ENCODE measurements at places on chromosomes 6 and 20. TPM values are rescaled to one million over a fixed set of nuclear protein-coding genes. Genes with fewer than 3 reads are reported as not detected.

The MCCD1 gene
- not detected for total RNA-seq

GRCh38 chr6:145863366-145863765 is 48.8 kb upstream of the FBXO30 start:
- ATAC-seq, result no peak

DNA sequence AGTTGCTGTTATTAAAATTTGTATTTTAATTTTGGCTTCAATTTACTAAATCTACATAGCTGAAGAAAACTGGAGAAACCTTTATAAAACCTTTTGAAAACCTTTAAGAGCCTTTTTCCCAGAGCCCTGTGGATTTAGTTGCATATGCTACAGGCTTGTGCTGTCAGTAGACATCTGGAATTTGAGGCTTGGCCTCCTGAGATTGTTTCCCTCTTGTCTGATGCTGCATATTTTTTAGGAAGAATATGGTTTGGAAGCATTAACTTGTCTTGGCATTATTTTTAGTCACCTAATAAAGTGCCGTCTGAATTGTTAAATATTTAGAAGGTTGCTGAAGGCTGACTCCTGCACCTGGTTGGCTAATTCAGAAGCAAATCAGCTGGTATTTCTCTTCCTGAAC is 369.4 kb downstream of the UTRN start:
- ATAC-seq, result no peak

DNA sequence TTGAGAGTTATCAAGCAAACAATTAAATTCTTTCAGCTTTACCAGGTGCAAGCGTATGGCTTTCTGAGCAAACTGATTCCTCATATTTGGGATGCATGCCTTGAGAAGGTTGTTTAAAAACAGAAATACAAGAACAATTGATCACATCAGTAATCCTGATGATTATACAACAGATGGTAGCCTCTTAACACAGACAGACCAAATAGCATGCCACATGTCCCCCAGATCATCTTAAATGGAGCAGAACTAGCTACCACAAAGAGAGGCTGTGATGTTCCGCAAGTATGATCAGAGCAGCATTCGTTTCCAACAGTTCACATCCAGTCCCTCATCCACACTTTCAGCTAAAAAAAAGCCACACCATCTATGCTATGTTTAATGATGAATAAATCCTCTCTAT is 246.2 kb upstream of the NRSN1 start:
- no peak for ATAC-seq

The UNC5CL gene
- 0.19 TPM for total RNA-seq

DNA sequence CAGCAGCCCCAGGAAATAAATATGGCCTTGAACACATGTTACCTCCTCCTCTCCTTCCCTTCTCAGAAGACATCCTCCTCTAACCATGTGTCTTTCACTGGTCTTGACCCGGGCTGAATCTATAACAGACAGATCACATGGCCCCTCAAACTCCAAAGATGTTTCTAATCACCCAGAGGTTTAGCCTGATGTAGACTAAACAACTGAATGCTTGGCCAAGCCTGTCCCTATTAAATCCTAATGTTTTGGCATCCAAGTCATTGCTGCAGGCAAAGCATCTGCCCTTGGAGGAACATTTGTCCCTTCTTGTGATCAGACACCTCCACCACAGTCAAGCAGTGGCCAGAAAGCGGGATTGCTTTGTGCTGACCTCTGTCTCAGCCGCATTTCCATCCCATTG is 65.5 kb downstream of the ANKRD60 start:
- no peak for ATAC-seq

DNA sequence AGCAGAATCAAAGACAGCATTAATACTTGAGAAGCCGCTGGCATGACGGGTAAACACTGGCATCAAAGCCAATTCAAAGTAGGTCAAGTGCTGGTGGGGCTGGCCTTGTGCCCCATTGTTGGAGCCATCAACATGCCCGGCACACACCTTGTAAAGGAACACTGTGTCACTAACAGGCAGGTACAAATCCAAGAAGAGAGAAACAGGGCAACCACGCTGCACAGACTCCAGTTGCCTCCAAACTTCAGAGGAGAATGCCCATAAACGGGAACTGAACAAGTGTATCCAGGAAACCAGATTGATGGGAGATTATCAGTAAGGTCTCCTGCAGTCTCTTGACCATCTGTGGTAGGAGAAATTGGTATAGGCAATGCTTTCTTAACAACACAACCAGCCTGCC is 127.0 kb upstream of the STXBP5 start:
- no peak for ATAC-seq

- ATAC-seq, result no peak
Measured at GRCh38 chr20:43271980-43272379, 82.3 kb upstream of the PTPRT start.

The ZNF335 gene
- total RNA-seq, result 15.7 TPM

DNA sequence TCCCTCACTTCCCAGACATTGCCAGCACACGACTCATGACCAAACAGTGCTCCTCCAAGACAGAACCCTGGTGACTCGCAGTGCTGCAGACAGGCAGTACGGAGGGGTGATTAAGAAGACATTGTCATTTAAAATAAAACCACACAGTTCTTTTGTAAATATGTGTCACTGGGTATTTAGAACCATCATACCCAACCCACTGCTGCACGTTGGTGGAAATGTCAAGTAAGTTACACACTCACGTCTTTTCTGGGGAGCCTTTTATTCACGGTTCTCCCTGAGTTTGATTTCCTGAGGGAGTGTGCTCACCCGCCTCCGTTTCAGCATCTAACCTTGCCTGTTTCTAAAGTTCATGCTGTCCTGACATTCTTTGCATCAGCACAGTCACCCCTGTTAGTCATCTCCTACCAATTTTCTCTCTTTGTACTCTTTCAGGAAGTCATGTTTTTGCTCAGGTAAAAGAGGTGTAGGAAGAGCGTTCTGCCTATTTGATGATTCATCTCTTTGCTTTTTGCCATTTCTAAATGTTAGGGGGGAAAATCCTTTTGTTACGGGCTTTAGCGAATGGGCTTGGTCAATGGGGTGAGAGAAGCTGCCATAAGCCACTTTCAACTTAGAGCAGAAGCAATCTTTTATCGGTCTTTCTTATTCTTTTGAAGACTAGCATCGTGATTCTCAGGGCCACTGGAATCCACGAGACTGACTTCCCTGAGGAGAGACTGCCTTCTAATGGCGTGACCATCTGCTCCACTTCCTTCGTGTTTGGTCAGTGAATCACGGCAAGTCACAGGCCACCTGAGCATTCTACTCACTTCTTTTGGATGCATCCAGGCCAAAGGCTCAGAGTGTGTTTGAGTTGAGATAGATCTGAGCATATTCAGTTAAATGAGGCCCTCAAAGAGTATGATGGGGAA is 512.8 kb upstream of the JARID2 start:
- no peak for ATAC-seq

GRCh38 chr6:134706806-134707205 is 243.1 kb downstream of the ALDH8A1 start:
- ATAC-seq, result no peak

The TBP gene
- total RNA-seq, result 15.5 TPM

The RNF217 gene
- 26.2 TPM for total RNA-seq

DNA sequence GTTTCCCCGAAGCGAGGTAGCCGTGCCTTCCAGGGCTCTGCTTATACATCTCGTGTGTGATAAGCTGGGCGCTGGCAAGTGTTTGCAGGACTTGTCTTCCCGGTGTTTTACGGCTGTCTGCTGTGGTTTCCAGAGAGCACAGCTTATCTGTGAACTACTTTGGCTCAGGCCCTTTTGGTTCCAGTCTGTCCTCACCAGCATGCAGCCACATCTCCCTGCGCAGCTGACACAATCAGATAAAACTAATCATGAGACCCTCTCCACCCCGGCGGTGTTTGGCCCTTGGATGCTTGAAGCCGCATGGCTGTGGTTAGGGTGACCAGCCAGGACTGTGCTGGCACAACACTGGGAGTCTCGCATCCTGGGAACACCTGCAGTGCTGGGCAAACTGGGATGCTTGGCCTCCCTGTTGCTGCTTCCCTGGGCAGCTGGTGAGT is 241.8 kb upstream of the FOXQ1 start:
- ATAC-seq, result no peak

DNA sequence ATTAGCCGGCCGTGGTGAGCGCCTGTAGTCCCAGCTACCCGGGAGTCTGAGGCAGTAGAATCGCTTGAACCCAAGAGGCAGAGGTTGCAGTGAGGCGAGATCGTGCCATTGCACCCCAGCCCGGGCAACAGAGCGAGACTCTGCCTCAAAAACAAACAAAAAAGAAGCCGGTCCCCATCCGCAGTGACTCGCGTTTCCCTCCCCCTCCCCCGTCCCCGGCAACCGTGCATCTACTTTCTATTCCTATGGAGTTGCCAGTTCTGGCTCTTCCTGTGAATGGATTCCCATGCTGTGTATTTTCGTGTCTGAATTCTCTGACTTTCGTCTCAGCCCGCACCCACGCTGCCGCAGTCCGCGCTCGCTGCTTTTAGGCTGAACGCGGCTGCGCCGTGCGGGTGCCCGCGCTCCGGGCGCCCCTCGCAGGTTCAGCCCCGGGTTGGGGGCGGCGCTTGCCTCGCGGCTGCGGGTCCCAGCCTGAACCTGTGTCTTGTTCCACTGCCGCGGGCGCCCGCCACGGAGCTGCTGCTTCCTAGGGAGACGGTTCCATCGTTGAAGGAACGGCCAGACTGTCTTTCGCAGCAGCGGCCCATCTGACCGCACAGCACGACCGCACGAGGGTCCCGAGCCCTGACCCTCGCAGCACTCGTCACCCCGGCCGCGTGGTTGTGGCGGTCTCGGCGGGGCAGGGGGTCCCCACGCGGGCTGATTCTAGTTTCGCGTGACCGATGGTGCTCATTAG is 1.1 kb upstream of the MRGBP start:
- no peak for ATAC-seq

The R3HDML gene
- not detected for total RNA-seq

DNA sequence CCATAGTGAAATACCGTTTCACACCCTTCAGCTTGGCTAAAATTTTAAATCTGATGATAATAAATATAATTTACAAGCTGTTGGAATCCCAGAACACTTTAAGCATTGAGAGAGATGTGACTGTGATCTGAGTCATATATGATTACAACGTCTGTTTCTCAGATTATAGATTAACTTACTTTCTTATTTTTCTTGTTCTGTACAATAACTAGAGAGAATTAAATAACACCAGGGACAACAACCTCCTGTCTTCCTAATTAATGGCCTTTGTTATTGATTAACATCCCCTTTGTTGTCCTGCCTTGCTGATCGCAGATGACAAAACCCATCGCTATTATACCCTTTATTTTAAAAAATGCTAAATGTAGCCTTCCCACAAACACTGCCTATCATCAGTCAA is 87.8 kb upstream of the EZR start:
- ATAC-seq, result no peak

GRCh38 chr20:47784599-47785310 is 526 bp downstream of the SULF2 start:
- ATAC-seq, result peak; percentile 18

The ZC2HC1B gene
- total RNA-seq, result not detected

DNA sequence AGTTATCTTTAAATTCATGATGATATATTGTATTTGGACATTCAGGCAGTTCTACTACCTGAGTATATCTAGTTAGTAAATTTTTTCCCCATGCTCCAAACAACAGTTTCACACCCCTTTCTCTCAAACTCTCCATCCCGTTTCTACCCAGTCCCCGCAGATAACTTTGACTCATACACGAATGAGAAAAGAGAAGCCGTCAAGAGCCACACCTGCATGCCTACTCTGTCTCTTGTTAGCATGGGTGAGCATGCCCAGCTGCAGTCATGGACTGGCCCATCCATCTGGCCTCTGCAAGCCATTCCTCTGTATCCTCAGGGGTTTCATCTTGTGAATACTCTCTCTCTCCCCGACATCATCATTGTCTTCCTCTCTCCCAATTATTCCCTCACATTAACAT is 41.5 kb downstream of the MYB start:
- ATAC-seq, result no peak

DNA sequence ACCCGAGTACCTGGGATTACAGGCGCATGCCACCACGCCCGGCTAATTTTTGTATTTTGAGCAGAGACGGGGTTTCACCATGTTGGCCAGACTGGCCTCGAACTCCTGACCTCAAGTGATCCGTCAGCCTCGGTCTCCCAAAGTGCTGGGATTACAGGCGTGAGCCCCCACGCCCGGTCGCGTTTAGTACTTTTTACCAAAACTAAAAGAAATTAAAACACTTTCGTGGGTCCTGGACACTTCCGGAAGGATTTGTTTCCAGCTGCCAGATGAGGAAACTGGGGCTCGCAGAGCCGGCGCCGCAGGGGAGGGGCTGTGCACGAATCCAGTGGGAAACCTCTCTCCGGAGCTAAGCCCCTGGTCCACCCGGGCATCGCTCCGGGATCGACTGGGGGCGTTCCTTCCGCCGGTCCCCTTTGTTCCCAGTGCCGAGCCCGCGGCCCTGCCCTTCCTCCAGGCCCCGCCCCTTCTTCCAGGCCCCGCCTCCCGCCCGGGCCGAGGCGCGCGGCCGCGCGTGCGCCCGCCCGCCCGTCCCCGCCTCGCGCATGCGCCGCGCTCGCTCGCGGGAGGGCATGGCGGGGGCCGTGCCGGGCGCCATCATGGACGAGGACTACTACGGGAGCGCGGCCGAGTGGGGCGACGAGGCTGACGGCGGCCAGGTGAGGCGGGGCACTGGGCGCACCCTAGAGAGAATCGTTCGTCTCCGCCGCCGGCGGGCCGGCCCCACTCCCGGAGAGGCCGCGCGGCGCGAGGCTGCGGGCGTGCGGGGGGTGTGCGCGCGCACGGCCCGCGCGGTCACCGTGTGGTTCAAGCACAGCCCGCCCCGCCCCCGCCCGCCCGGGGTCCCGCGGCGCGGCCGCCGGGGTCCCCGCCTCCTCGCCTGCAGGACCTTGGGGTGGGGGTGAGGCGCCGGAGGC is at the start of gene NELFCD:
NELFCD (plus strand) TSS at position 546 of the 917 bp plus-strand sequence; CDS start at position 600, 54 bp downstream.
- peak; percentile 94 for ATAC-seq

The CPNE1 gene
- total RNA-seq, result 104 TPM

DNA sequence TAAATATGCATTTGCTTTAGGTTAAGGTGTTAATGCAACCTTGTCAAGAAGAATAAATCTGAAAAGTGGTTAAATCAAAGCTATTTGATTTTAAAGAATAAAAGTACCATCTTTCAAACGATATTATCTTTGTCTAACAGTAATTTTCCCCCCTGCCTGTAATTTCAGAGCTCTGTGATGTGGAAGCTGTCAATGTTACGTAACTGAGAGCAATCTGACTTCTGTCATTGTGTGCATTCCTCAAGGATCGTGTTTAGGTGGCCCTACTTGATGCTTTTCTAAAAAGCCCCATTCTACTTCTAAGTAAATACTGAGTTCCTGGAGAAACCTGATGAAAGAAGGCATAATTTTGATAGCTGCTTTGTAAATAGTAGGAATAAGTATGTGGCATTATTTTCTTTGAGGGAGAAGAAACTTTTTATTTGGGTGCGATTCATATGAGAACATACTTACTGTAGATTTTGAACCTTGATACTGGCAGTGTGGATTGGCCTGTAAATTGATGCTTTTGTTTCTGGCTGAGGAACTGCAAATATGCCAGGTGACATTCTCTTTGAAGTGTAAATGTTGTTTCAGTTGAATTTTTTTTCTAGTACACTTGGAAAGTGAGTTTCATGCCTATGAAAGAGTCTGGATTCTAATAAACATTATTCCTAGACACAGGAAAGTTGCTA is 529.6 kb upstream of the FLRT3 start:
- ATAC-seq, result no peak

GRCh38 chr6:14703586-14703985 is 542.3 kb upstream of the JARID2 start:
- no peak for ATAC-seq

- ATAC-seq, result no peak
Measured at GRCh38 chr20:19026901-19027644, 185.4 kb upstream of the SLC24A3 start.

The MYB gene
- not detected for total RNA-seq
